Pulmonary artery endothelial cell (primary cell): ENCODE measurements at places on chromosomes 16 and 17. TPM values are rescaled to one million over a fixed set of nuclear protein-coding genes. Genes with fewer than 3 reads are reported as not detected.

- DNase-seq = peak; percentile 97
These were observed 13.5 kb upstream of the ITGB3 start for GRCh38 chr17:47239967-47240651.

The CYGB gene
- total RNA-seq = 0.40 and 1.4 TPM in 2 replicates

The CSH2 gene
- not detected in 2 replicates for total RNA-seq

The CRHR1 gene
- total RNA-seq = not detected in 2 replicates

- no peak for DNase-seq
These were observed 206.2 kb downstream of the CNTNAP4 start for GRCh38 chr16:76483307-76483909.

GRCh38 chr17:9241371-9241712, 220.0 kb downstream of the NTN1 start:
- DNase-seq = no peak

DNA sequence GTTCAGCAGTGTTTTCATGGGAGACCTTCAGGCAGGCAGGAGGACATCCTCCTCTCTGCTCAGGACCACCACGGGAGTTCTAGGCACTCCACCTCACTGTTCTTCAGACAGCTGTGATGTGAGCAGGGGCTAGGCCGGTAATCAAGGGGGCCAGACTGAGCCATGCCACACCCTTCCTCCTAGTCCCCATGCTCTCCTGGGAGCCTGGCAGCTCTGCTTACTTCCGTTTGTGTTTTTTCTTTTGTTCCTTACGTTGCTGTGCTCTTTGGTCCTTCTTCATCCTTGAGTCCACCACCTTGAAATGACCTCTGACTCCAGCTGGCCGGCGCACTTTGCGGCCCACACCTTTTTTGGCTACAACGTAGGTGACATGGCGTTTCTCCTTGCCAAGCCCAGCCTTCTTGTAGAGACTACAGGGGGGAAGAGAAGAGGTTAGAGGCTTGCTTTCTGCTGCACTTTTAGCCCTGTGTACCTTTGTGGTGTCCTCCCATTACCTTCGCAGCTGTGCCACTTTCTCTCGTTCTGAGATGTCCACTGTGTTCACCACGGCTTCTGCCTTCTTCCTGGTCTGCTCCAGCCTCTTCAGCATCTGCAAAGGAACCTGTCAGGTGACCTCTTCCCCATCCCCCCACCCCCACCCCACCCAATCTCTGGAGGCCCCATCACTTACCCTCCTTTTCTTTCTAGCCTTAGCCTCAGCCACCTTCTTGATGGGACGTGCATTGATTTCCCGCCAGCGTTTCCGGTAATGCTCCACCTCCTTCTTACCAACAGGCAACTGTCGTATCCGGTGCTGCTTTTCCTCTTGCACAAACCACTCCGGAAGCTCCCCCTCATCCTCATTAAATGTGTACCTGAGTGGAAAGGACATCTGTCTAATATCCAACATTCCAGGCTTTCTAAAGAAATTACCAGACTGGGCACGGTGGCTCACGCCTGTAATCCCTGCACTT, 7.4 kb upstream of the PSMC5 start:
- DNase-seq = no peak
